ENCODE measurements at places on chromosomes 4 and X.

DNA sequence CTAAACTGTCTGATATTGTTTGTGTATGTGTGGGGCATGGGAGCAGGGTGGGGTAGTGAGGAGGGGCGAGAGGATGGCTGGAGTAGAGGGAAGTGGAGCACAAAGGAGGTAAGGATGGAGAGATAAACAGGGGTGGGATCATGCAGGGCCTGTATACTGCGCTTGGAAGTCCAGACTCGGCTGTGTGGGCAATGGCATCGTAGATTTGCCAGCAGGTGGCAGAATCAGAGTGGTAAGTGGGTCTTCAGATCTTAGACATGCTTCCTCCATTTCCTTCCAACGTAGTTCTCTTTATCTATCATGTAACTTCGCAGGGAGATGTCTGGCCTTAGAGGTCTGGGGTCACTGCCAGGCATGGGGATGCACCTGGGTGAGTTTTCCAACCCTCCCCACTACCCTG is 155.5 kb downstream of the PDGFRA start:
- no peak for DNase-seq

DNA sequence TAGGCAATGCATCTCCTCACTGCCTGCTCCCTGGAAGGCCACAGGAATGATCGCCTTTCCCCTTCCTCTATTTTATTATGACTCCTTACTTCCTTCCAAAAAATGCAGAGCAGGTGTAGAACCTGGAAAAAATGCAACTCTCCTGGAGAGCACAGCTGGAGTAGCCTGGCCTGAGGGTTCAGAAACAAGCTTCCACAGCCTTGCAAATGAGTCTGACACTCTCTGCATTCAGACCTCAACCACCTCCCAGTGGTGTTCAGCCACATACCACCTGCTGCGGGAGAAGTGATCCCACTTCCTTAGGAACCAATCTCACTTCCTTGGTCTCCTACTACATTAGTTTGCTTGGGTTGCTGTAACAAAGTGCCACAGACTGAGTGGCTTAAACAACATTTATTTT is 368.1 kb upstream of the NOCT start:
- no peak for DNase-seq

GRCh38 chr4:181784881-181785280 is 458.3 kb upstream of the TENM3 start:
- DNase-seq: no peak

- no peak for DNase-seq
Observed at GRCh38 chrX:40155589-40156469, 58.1 kb upstream of the BCOR start.

GRCh38 chr4:37837446-37837845 is 11.0 kb downstream of the PGM2 start:
- no peak for DNase-seq

DNA sequence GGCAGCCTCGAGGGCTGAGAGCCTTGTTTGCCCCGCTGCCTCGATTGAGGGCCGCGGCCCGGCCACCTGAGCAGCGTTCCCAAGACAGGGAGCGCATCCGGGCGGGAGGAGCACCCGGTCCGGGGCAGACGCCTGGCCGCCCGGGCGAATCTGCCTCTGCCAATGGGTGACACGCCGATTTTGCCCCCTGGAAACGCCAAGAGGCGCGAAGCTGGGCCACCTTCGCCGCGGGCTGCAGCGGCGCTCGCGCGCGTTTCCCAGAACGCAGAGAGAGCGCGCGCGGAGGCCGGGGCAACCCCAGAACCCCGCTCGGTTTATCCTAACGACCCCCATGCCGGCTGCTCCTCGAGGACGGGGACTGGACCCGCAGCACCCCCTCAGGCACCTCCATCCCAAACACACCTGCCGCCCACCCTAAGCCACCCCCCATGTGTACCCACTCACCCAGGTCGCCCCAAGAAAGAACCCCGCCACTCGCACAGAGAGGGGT is 575 bp downstream of the MAP7D2 start:
- no peak for DNase-seq

DNA sequence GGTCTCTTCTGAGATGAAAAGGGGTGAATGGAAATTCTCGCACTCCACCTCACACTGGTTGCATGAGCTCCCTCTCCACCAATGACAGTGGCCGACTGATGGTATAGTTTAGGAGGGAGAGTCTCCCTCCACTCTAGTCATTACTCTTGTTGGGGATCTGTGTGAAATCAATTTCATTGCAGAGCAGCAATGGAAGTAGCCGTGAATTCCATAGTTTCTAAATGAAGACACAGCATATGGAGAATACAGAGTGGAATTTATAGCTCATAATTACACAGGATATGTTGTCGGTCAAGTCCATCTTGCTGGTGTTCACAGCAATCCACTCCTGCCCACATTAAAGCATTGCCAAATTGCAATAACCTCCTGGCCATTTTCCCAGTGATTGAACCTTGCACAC is 426.0 kb downstream of the AFF2 start:
- no peak for DNase-seq

- no peak for DNase-seq
Observed at GRCh38 chr4:140611854-140612253, 43.1 kb upstream of the UCP1 start.

GRCh38 chr4:140004549-140004895 is 149.5 kb downstream of the MAML3 start:
- peak; percentile 62 for DNase-seq

- DNase-seq: no peak
Observed at GRCh38 chrX:65925005-65925404, 114.9 kb downstream of the VSIG4 start.

DNA sequence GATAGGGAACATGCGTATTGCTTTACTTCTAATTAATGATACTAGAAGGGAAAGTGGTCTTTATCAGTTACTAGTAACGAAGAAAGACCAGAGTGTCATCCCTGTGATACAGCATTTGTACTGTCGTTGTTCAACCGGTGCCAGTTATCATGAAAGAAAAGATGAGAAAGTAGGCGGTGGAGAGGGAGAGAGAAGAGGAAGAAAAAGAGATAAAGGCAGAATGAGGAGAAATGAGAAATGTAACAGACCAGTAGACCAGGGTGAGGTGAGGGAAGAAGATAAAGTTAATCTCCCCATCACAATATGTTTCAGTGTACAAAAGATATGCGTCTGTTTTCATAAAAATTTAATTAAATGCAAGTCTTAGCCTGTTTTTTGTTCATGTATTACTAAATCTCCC is 135.2 kb upstream of the HPGD start:
- no peak for DNase-seq

GRCh38 chrX:100373673-100374072 is 36.4 kb downstream of the PCDH19 start:
- no peak for DNase-seq

- DNase-seq: no peak
Observed at GRCh38 chrX:88789825-88790224, 42.8 kb downstream of the CPXCR1 start.

GRCh38 chr4:119016636-119017035 is 119.0 kb upstream of the MYOZ2 start:
- no peak for DNase-seq

GRCh38 chr4:141389649-141390048 is 169.0 kb downstream of the ZNF330 start:
- no peak for DNase-seq

DNA sequence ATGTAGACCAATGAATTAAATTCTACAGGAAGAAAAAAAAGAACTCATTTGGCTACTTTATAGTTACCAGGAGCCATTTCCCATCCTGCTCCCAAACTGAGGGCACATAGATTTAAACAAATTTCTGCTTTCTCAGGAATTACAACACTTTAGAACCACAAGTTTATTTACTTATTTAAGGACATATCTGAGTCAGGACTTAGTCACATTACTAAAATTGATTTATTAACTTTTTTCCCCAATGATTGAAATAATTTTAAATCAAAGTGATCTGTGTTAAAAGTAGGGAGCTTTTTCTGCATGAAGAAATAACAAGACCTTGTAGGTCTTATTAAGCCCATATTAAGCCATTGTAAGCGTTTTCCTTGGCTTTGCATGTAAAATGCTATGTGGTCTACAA is 291.0 kb upstream of the HAND2 start:
- no peak for DNase-seq

GRCh38 chr4:105992641-105993305 is 97.5 kb downstream of the NPNT start:
- DNase-seq: no peak

DNA sequence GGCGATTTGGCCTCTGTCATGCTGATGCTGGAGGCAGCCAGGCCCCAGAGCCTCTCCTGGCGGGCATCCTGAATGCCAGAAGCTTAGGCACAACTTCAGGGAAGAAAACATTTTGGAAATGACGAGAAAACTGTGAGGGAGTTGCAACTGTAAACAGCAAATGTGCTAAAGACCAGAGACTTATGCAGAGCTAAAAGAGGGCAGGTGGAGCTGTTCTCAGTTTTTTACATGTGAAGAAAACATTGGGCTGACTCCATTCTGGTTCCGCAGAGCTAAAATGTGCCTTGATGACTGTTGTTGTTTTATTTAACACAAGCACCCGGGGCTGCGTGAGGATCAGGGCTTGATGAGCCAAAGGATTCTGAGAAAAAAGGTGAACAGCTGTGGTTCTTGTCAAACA is 10.8 kb upstream of the ARX start:
- DNase-seq: no peak

DNA sequence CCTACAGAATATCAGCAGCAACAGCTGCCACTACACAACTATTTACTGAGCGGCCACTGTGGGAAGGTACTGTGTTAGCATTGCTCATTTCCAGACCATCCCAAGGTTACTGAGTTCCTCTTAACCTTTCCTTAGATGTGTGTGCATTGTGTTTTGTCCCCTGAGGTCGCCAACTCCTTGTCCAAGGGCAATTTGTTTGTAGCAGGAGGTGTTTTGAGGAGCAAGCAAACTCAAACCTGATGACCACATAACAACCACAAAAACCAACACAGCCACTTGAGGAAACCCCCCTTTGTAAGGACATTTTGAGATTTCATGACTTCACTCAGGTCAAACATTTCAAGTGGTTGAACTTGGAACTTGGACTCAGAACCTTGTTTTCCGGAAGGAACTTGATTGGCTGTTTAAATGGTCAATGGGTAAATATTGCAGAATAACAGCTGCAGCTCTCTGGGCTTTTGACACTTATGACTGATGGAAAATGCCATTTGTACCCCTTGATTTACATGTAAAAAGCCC is 122.3 kb downstream of the MID1IP1 start:
- no peak for DNase-seq

- no peak for DNase-seq
Observed at GRCh38 chrX:53716328-53717088, 30.0 kb upstream of the HUWE1 start.

DNA sequence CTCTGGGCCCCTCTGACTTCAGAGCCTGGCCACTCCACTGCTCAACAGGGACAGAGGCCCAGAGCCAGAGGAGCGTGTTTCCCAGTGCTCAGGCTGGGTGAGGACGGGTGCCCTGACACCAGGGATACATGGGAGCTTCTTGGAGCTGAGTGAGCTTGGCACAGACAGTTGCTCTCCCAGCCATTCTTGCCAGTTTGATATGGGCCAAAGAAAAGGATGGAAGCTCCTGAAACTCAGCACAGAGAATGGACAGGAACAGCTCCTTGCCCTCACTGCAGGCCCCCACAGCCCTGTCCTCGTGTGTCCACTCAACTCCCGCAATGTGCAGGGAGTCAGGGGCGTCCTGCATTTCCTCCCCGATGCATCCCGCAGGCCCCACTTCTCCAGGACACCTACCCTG is 38.8 kb downstream of the NSG1 start:
- DNase-seq: no peak

DNA sequence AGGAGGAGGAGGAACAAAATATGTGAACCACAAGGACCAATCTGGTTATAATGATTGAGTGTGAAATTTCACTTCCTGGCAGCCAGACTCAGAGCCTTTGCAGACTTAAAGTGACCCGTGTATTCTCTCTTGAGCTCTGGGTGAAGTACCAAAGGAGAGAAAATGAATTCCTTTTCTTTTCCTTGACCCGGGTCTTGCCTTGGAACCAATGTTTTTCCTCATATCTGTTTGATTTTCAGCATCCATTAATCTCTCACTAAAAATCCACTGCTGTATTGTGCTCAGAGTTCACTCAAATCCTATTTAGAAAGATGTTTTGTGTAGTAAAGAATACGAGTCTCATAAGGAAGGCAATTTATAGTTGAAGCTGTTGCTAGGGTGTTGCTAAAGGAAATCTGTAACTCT is 78.3 kb upstream of the C1QTNF7 start:
- no peak for DNase-seq

- DNase-seq: no peak
Observed at GRCh38 chrX:149040873-149041535, 464.1 kb downstream of the IDS start.

DNA sequence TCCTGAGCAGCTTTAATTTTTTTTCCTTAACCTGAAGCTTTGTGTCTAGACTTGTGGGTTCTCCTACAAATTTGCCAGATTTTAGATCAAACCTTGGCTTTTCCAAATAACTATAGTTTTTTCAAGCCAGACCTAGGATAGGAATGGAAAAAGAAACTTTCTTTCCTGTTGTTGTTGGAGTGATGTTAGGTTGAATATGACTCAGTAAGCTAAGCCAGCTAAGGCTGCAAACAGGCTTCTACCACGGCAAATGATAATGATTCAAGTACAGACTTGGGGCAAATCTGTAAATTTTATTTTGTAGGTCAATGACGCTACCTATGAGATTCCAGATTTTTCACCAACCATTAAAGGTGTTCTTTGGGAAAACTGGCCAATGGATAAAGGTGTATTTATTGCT is 45.6 kb downstream of the WDR19 start:
- no peak for DNase-seq

- peak; percentile 24 for DNase-seq
Observed at GRCh38 chr4:35151816-35152572, 1092.3 kb downstream of the ARAP2 start.

- no peak for DNase-seq
Observed at GRCh38 chr4:105145156-105145902, 1.3 kb upstream of the TET2 start.

DNA sequence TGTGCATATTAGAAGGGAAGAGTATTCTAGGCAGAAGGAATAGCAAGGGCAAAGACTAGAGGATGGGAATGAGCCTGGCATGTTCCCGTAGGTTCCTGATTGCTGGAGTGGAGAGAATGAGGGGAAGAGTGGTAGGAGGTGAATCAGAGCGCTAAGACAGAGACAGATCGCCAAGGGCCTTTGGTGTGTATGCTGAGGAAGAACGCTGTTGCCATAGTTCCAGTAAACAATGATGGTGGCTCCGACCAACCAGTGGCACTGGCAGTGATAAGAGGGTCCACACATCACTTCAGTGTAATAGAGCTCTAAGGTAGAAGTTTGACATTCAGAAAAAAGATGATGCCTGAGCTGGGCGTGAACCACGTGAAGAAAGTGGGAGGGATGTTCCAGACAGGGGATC is 966 bp downstream of the TBC1D25 start:
- no peak for DNase-seq
